T1000 (cell line): ENCODE measurements at places on chromosomes 2 and 18.

DNA sequence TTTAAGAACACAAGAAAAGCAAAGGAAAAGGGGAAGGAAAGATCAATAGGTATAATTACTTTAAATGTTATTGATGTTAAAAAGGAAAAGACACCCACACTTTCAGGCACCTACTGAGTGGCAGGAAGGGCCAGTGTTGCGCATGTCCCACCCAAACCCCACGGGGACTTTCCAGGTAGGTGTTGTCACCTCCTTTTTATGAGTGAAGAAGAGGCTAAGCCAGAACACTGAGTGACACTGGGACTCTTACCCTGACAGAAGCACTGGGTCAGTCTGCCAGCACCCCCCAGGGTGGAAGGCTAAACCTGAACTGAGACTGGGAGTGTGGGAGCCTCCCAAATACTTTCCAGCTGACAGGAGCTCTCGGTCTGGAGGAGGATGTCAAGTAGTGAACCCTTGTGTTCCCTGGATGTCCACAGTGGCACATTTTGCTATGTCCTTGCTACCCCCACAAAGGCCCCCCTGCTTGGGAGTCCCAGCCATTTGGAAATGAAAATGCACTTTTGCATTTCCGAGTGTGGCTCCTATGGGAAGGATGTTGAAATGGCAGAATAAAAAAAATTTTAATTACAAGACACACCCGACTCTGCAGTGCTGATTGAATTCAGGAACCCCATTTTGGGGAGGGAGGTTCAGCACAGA, 90.9 kb upstream of the SMAD2 start:
- DNase-seq: no peak

GRCh38 chr2:109351164-109351756, 222.3 kb downstream of the SH3RF3 start:
- DNase-seq: peak; percentile 71

DNA sequence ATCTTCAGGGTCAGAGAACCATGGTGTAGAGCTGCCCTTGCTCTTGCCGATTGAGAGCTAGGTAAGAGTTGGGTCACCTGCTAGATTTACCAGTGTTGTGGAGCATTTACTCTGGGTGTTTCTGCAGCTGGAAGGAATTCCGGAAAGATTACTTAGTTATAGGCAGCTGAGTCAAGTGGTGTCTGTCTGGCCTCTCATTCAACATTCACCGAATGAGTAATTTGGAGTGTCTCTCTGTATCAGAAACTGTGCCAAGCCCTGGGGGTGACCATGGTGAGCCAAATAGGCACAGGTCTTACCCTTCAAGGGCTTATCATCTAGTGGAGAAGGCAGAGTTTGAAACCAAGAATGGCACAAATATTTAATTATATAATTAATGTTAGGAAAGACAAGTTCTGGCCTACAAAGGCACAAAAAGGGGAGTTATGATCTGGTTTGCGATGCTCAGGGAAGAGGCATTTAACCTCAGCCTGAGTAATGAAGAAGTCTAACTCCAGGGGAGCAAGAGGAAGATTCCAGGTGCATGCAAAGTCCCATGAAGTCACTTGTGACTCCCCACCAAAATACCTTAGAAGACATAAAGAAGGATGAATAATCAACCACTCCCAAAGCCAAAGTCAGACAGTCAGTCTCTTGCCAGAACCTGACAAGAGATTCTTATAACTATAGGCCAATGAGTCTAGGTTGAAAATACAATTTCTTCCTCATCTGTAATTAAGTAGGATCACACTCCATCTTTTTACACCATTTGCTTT, 12.5 kb downstream of the SETBP1 start:
- peak; percentile 22 for DNase-seq

DNA sequence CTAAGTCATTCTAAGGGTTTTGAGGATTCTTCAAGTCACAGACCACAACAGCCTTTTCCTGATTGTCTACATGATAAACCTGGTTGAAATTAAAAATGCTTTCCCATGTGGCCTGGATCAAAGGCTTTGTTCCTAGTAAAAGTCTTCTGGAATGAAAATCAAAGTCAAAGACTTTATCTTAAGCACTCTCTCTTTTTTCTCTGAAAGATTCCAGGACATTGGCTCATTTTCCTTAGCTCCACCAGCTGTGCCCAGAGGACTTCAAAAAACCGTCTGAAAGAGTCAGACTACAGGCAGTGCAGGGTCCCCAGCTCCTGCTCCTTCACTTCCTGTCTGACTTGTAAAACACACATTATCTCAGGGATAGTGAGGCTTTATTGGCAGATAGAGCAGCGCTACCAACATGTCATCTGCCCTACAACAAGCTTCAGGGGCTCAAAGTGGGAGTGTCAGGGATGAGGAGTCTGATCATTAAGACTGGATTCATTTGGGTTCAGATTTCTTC, 148.2 kb downstream of the ESCO1 start:
- DNase-seq: no peak

DNA sequence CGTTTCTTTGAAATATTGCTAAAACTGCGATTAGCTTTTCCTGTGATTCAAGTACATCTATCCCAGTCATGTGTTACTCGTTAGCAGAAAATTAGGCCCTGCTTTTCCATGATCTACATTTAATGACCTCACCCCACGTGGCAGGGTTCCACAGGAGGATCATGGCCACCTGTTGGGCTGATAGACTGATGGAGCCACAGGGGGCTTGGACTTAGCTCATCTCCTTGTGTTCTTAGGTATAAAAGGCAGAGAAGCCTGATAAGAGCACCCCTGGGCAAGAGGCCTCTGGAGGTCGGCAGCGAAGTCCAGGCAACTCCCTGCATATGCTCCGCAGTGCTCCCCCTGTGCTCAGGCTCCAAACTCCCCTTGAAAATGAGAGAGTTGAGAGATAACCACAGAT, 12.9 kb downstream of the FZD7 start:
- DNase-seq: no peak

GRCh38 chr2:105364436-105365139, 27.2 kb downstream of the C2orf49 start:
- DNase-seq: no peak

GRCh38 chr2:190695739-190696138, 46.9 kb downstream of the NAB1 start:
- DNase-seq: no peak
